ENCODE measurements at places on chromosomes 5 and 9.

GRCh38 chr5:87851603-87852002 is 417.0 kb downstream of the TMEM161B start:
- no peak for DNase-seq

- no peak for DNase-seq
Measured at GRCh38 chr9:128828719-128829452, 708 bp downstream of the SPOUT1 start.

DNA sequence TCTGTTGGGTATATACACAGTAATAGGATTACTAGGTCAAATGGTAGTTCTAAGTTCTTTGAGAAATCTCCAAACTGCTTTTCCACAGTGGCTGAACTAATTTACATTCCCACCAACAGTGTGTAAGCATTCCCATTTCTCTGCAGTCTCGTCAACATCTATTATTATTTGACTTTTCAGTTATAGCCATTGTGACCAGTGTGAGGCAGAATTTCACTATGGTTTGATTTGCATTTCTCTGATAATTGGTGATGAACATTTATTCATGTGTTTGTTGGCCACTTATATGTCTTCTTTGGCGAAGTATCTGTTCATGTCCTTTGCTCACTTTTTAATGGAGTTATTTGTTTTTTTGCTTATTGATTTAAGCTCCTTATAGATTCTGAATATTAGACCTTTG is 596.2 kb upstream of the DAB2 start:
- DNase-seq, result no peak

- no peak for DNase-seq
Measured at GRCh38 chr5:145840458-145841132, 5.5 kb upstream of the PRELID2 start.

DNA sequence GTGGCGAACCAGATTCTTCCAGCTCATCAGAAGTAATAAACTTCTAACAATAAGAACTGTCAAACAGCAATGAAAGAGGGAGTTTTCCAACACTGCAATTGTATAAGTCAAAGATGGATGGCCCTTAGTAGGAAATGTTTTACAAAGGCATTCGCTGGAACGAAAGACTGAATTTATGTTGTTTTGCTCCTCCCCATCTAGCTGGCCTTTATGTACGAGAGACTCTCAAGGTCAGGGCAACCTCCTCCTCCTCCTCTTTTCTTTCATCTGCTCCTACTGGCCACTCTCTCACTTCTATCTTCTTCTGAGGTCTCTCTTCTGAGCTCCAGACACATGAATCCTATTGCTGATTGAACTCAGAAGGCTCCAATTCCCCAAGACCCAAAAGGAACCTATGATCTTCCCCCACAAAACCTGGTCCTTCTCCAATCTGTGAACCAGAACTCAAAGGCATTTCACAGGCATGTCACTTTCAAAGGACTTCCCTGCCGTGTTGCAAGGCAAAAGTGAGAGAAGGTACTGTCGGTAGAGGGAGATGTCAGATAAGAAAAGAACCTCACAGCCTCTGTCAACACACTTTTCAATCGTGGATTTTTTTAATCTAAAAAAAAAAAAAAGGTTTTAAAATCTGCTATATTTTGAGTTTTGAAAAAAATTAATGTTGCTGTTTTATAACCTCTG is 28.5 kb upstream of the PUM3 start:
- no peak for DNase-seq

DNA sequence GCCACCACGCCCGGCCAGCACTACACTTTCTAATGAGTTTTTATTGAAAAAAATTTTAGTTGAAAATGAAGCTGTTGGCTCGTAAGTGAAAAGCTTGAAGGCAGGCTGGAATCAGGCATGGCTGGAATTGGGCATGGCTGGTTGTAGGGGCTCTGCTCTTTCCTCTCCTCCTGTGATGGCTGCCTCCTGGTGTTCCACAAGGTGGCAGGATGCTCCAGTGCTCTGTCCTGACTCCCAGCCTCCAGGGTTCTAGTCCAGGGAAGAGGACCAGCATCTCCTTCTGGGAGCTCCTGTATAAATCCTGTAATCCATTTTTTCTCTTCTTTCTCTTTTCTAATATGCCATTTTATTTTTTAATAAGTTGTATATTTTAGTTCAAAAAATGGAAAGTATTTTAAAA is 57.2 kb upstream of the DHFR start:
- no peak for DNase-seq

GRCh38 chr5:4579679-4580078 is 560.5 kb upstream of the ADAMTS16 start:
- DNase-seq, result no peak

DNA sequence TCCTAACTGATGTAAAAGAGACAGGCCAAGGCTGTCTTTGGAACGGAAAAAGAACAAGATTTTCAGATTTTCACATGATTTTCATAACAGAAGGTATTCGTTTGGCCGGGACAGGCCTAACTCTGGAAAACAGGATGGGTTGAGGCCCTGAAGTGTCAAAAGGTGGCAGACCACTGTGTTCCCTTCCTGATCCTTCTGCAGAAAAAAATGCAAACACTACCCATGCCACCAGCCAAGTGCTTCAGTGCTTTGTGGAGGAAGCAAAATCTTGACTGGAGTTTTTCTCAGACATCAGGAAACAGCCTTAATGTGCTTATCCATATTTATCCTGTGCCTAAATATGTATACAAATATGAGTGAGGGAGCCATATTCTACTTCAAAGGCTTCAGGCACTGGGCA is 113.5 kb upstream of the IL6ST start:
- no peak for DNase-seq

DNA sequence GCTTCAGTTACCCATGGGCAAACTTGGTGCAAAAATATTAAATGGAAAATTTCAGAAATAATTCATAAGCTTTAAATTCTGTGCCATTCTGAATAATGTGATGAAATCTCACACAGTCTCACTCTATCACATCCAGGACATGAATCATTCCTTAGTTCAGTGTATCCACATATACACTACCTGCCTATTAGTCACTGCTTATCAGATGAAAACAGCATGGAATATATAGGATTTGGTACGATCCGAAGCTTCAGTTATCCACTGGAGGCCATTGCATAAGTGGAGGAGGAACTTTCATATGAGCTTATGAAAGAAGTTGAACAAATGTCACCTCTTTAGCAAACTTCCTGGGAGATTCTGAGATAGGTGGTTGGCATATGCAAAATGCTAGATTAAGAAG is 64.2 kb downstream of the GAPVD1 start:
- no peak for DNase-seq

DNA sequence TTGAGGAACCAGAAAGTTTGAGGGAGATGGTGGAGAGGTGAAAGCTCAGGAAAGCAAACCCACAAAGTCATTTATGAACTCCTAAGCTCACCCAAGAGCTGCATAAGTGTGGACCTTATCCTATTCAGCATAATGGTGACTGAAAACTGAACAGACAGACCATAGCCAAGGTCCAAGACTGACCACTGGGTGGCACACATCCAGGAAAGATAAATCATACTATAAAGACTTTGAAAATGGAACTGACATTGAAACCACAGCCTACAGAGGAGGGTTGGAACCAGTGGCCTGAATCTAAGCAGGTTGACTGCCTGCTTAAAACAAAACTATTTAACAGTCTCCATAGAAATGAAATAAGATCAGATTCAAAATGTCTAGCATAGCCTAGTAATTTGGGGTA is 121.0 kb upstream of the RGS7BP start:
- no peak for DNase-seq

DNA sequence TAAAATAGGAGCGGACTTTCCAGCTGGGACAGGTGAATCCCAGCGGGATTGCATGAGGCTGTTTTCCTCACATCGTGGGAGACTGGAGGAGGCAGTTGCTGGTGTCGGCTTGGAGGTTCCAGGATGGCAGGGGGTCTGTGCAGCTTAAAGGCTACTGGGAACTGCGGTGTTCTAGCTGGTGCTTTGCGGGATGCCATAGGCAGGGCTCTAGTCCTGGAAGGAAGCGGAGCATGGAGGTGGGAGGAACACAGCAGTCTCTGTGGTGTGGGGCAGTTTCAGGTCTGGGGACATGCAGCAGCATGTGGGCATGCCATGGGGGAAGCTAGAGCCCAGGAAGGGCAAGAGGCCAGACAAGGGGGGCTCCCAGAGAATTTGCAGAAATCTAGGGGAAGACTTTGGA is 141.5 kb downstream of the NSG2 start:
- DNase-seq, result no peak

- DNase-seq, result no peak
Measured at GRCh38 chr9:79877943-79878602, 306.3 kb downstream of the TLE4 start.

GRCh38 chr5:1153428-1153827 is 41.6 kb upstream of the SLC12A7 start:
- DNase-seq, result no peak

GRCh38 chr9:83061036-83061435 is 1.9 kb downstream of the RASEF start:
- DNase-seq, result no peak

DNA sequence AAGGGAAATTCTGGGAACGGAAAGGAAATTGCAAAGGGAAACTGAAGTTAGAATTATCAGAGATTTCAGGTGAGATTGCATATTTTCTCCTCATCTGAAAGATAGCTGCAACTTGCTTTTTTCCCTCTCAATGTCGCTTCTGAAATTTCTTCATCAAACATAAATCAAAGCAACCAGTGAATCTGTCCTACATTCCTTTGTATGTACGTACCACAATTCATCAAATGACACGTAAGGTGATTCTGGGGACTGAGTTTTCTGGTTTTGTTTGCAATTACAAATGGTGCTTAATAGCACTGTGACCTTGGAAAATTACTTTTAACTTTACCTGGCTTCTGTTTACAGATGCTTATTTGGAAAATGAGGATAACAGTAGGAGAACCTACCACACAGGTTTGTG is 21.9 kb upstream of the CNOT6 start:
- DNase-seq, result no peak

- DNase-seq, result no peak
Measured at GRCh38 chr9:16001856-16002255, 449.0 kb downstream of the CCDC171 start.

DNA sequence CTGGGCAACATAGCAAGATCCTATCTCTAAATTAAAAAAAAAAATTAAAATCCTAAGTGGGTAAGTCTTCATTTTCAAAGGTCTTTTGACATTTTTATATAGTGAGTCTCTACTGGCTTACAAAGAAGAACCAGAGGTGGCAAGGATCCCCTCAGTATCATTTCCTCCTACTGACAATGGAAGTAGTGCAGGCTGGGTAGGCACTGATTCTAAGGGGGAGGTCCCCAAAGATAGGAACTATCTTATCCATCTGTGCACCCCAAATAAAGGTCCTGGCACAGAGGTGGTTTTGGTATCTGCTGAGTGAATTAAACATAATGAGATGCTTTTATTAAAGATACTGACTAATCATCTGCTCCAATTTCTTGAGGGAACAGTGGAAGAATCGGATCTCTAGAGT is 4.2 kb downstream of the FAM193B start:
- no peak for DNase-seq

DNA sequence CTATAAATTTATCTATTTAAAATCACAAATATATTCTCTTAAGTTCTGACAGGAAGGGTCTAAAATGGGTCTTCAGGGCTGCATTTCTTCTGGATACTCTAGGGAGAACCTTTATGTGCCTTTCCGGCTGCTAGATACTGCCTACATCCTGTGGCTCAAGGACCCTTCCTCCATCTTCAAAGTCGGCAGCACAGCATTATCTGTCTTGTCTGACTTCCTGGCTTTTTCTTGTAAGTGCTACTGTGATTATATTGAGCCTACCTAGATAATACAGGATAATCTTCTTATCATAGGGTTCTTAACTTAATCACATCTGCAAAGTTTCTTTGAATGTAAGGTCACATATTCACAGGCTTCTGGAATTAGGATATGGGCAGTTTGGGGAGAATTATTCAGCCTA is 943.8 kb upstream of the TYRP1 start:
- DNase-seq, result no peak

DNA sequence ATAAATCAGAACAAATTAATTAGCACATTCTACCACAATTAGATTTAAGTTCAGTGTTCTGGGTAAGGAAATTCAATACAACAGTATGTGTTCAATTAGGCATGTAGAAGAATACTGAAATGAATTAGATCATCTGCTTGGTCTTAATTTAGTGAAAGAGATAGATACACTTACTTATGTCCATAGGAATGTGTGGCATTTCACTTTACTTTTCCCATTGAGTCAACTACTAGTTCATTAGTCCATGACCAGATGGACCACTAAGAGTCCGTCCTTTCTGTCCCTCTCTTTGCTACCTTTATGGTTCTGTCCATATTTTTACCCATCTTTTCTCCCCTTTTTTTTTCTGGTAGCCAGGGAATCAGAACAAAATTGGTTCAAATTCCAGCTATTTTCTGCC is 276.9 kb downstream of the OSTF1 start:
- no peak for DNase-seq

GRCh38 chr5:91266184-91266705 is 116.9 kb downstream of the ARRDC3 start:
- DNase-seq, result no peak

GRCh38 chr9:3916984-3917383 is 382.9 kb downstream of the GLIS3 start:
- DNase-seq, result no peak

DNA sequence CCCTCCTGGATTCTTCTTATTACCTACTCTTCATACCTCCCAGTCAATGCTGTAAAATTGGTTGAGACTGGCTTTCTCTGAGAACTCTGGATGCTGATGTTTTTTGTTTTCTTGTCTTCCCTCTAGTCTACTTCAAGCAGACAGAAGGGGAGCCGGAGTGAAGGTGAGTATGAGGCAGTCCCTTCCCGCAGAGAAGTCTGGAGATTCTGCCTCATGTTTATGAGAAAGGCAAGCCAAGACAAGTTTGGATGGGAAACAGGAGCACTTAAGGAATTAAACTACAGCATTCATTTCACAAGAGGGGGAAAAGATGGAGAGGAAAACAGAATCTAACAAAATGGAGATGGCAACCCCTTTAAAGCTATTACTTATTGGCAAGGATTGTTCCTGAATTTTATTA is 246.1 kb downstream of the TRIM32 start:
- no peak for DNase-seq

- no peak for DNase-seq
Measured at GRCh38 chr5:139137697-139138096, 60.5 kb downstream of the SIL1 start.

GRCh38 chr5:77181596-77182304 is 28.7 kb upstream of the PDE8B start:
- DNase-seq, result no peak

DNA sequence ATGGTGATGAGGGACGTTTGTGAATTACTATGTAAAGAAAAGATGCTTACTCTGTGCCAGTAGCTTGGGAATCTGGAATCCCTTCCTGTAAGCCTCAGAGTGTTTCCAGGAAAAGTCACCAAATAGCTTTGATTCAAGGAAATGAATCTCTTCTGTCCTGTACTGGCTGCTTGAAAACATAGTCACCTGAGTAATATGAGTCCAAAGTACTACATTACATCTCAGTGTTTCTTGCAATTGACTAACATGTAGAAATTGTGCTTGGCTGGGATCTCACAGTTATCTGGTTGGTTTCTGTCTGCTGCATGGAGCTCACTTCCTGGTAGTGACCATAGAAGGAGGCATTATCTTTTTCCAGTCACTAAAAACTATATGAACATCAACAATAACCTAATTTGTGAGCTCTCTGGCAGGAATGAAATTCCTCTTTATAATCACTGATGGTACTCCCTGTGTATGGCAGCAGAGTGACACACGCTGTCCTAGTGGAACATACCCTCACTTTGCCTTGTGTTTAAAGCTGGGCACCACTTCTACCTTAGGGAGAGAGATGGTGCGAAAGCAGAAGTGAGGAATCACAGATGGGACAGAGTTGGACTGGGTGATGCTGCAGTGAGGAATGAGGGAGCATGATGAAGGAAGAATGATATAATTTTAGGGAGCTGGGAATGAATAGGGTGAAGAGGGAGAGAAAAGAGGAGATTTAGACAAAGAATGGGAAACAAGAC is 568.5 kb downstream of the RAB3C start:
- DNase-seq, result no peak

Measured in stimulated activated CD8-positive, alpha-beta memory T cell treated with anti-CD3 and anti-CD28 coated beads, Interleukin-15, amount 100 ng/mL, for 48 hours (primary cell).